ENCODE measurements at places on chromosomes 7 and 10. TPM values are rescaled to one million over a fixed set of nuclear protein-coding genes. Genes with fewer than 3 reads are reported as not detected.

GPR37 gene
- 0.31 TPM for polyA plus RNA-seq

EPDR1 gene
- polyA plus RNA-seq: 44.0 TPM

GRCh38 chr10:80921032-80921431, 383.3 kb downstream of the SH2D4B start:
- no peak for DNase-seq

DNA sequence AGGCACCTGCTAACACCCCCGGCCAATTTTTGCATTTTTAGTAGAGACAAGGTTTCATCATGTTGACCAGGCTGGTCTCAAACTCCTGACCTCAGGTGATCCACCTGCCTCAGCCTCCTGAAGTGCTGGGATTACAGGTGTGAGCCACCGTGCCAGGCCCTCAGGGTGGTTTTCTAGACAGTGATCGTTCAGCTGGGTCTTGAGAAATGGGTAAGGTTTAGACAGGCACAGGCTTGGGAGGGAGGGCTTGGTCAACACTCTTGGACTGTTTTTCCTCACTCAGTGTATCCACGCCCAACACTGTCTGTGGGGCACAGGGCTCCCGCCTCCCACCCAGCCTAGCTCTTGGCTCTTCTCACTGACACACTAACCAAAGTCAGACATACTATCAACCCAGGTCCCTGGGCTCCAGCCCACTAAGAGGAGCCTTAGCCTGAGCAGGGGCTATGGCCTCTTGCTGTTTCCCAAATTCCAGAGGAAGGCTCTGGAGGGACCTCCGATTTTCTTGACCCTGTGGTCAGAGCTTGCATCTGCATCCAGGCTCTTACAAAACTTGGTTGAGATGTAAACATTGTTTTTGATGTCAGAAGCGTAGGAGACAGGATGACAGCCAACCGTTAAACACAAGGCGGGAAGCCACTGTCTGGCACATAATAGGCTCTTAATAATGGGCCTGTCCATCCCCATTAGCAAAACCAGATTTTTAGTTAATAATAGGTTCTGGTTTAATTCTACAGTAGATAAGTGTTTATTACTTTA, 143.9 kb downstream of the PRKAG2 start:
- DNase-seq: no peak

RNF148 gene
- polyA plus RNA-seq: not detected

DNA sequence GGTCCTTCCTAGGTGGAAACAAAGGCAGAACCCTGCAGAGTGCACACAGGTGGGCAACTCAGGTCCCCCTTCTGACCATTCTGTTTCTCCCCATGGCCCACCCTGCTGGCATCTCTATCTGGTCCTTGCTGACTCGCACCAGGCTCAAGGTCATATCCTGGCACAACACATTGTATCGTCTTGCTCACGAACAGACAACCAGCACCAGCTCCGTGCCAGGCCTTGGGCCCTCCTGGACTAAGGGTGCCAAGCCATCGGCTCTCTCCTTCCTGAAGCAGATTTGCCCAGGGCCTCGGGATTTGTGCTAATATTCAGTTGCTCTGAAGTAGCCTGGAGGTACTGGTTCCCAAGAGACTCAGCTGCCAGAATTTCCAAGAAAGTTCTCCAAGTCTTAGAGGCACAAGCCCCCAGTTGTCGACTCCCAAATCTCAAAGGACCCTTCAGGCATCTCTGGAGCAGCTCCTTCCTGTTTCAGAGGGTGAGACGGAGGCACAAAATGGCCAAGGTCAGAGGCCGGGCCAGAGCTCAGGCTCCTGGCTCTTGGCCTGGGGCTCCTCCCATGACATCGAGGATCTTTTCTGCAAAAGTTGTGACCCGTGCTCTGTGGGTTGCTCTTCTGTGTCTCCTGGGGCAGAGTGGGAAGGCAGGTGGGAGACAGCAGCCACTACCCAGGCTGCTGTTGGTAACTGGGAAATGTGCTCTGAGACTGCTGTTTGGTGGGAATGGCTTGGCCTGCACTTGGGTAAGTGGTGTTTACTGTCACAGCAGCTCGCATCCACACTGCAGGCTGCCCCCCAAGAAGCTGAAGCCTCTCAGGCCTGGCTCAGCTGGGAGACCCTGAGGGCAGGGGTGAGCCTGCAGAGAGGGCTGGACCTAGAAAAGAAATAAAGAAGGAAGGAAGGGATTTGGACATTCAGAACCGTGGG, 121.3 kb downstream of the RGS10 start:
- no peak for DNase-seq

DNA sequence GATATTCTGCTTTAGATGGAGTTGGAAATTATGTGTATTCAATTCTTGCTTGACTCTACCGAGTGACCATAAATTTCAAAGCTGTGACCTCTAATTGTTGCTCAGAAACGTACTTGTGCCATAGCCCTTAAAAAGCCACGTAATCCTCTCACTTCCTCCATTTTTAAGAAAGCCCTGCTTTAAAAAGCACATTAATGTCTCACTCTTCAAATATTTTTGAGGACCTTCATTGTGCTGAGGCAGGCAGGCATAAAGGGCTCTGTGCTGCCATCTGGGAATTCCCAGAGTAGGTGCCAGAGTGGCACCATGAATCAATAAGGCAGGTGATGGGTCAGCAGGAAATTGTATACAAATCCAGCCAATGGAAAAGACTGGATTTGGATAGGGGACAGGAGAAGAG, 97.7 kb upstream of the FAM204A start:
- no peak for DNase-seq

DNA sequence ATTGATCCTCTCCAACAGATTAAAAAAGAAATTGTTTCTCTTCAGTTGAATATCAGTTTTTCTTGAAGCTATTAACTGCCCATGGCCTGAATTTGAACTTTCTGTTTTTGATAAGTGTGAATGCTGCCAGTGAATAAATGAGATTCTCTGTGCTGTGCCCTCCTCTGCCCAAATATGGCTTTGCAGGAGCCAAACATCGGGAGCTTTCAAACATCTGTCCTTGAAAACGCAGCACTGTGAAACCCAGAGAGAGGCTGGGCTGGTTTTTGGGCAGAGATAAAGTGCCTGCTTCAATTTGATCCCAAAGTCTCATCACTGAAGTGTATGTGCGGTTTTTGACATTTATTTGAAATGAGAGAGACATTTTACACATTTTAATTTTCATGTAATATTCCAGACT, 268.3 kb upstream of the SHH start:
- DNase-seq: no peak

CDK1 gene
- 1.2 TPM for polyA plus RNA-seq

GRM3 gene
- polyA plus RNA-seq: not detected

DNA sequence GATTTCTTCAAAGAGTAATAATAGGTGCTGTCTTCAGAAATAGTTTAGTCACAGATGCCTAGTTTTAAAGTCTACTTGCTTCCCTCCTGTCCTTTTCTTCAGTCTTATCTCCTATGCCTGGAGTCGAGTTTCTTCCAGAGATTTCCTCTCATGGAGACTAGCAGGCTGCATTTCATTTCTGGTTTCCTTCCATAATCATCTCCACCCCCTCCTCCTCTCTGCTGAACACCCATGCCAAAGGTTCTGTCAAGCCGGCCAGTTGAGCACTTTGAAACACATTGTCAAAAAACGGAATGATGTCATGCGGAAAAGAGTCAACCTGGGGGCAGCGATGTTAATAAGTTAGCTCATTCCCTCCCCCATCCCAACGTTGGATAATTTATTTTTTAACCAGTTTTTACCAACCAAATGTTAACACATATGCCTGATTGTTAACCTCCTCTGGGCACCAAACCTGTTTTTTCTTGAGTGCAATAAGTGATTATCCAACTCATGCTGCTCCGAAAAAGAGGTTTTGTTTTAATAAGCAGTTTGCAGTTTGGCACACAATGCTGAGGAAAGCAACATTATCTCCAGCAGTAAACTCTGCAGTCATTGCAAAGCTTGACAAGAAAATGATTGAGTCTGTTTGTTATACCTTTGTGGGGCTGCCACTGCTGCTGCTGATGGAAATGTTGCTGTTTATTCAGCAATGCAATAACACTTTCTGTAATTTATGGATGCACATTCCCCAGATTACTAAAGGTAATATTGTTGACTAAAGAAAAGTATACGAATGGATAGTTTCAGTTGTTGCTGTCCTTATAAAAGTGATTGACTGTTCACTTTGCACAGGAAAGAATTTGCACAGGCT, 161.6 kb downstream of the LRMDA start:
- no peak for DNase-seq

- DNase-seq: no peak
Measured at GRCh38 chr10:122159141-122159970, 111.7 kb upstream of the BTBD16 start.

GRCh38 chr10:44460416-44460815, 75.5 kb upstream of the CXCL12 start:
- no peak for DNase-seq

- DNase-seq: no peak
Measured at GRCh38 chr10:89954787-89955566, 253.6 kb downstream of the KIF20B start.

DNA sequence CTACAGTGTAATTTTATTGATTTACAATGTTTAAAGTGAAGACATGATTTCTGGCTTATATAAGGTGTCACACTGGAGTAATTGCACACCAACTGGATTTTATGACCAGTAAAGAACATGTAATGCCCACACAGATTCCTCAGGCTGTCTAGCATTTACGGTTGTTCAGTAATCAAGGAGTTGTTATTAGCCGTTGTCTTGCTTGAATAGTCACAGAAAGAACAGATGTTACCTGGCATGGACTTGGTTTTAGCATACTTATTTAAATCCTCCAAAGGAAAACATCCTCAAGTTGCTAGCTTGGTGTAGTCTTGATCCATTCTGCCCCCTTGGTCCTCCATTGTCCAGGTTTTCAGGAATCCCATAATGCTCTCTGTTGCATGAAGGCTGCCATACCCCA, 65.8 kb downstream of the POU6F2 start:
- DNase-seq: no peak

DNA sequence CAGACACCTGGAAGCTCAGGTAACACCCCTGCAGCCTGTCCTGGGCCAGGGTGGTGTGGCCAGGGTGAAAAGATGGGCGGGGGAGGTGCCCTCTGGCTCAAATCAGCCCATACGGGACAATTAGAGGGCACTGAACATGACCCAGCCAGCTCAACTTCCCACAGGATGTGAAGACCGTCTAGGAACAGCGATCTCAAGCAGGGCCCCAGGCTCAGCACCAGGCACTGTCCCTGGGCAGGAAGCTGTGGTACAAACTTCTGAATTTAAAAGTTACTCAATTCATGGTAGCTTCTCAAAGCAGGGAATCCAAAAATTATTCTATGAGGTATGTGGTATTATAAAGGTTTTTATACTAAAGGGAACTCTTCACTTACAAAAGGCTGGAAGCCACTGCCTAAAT, 5.1 kb upstream of the GRB10 start:
- DNase-seq: no peak

GRCh38 chr7:25926891-25927625, 224.9 kb upstream of the NFE2L3 start:
- DNase-seq: no peak

CLRN3 gene
- 6.3 TPM for polyA plus RNA-seq

DNA sequence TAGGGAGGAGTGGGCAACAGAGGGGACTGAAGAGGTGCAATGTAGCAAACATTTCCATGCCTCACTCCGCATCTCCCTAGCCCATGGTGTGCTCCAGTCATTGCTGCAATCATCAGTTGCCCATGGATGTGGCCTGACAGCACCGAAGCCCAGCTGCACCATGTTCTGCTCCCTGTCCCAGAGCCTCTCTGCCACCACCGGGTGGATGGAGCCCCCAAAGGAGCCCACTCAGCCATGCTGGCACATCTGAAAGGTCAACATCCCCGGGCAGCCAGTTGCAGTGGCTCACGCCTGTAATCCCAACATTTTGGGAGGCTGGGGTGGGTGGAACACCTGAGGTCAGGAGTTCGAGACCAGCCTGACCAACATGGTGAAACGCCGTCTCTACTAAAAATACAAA, 336.4 kb upstream of the ZMIZ1 start:
- DNase-seq: no peak

DNA sequence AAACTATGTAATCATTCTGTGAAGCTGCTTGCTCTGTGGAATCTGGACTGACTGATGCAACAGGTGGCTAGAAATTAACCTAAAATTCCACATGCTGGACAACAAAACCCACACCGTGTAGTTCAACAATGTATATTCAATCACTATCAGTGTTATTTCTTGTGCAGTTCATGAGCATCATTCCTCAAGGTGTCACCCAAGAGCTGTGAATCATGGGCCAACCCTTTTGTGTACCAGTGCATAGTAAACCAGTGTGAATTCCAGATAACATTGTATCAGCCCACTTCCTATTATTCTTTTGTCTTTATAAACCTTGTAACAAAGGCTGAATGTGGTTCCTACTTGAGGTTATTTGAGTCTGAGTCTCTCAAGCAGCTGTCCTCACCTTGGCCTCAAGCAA, 905.2 kb upstream of the ZNF722 start:
- DNase-seq: no peak

ZNF853 gene
- 5.0 TPM for polyA plus RNA-seq

DENND2A gene
- polyA plus RNA-seq: 1.4 TPM

GRCh38 chr10:113061054-113061430, 111.0 kb downstream of the TCF7L2 start:
- DNase-seq: no peak

GRCh38 chr7:73363225-73364005, 35.5 kb downstream of the FKBP6 start:
- no peak for DNase-seq

C10orf62 gene
- polyA plus RNA-seq: not detected

FAM20C gene
- 26.6 TPM for polyA plus RNA-seq

- DNase-seq: no peak
Measured at GRCh38 chr10:11034762-11035161, 17.1 kb downstream of the CELF2 start.

SLC26A3 gene
- 1.3 TPM for polyA plus RNA-seq

- DNase-seq: no peak
Measured at GRCh38 chr7:44906965-44907364, 21.6 kb upstream of the PURB start.

DNA sequence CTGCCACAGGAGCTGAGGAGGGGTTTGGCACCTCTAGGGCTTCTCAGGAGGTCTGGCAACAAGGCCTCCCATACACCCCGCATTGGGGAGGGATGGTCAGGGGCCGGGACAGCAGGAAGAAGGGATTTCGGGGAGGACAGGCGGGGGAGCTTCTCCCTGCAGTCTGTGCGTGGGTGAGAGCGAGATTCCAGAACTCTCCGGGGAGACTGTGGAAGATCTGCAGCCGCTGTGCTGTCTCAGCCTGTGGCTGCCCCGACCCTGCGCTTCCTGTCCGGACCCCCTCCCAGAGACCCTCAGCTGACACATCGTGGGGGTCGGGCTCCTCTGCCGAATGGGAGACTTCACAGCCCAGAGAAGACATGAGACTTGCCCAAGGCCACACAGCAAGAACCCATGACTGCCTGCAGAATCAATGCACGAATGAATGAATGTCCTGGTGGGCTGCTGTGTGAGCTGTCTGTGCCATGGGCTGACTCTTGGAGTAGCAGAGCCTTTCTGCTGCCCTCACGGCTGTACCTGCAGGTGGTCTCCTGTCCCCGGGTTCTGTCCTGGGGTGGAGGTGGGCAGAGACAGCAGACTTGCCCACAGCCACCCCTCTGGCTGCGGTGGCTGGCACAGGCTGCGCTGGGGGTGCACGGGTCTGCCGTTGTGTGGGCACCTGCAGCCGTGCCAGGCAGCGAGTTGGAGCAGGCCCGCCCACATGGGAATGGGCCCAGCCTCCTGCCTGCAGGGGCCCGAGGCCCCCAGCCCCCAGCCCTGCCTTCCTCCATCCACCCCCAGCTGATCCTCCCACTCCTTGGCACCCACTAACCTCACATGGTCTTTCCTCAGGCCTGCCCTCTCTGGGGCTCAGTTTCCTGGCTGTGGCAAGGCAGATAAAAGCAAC, 16.3 kb upstream of the LFNG start:
- DNase-seq: no peak

GRID1 gene
- not detected for polyA plus RNA-seq

All from aorta (tissue), 5 donors.